ENCODE measurements at places on chromosomes 2 and 18. TPM values are rescaled to one million over a fixed set of nuclear protein-coding genes. Genes with fewer than 3 reads are reported as not detected.
A peak's percentile ranks its signal among the peaks of the same experiment; 100 is the strongest.

Gene KCNJ13
- total RNA-seq, result not detected

DNA sequence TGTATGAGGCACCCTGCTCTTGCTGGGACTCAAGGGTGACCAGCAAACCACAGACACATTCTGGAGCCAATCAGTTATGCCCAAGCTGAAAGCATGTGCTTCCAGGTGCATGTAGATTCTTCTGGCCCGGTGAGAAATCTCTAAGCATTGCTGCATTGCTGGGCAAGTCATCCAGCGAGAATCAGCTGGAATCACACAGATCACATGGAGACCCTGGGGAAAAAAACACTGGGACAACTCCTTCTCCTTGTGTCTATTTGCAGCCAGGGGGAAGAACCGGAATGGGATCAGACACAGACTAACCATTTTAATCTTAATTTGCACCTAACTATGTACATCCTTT lies 119.7 kb upstream of the KLF7 start:
- no peaks in the 10 kb centered on the region for H3K27me3 ChIP-seq
- no peak overlapping the region for H3K27ac ChIP-seq
- H3K36me3 ChIP-seq, result no peaks in the 10 kb centered on the region

GRCh38 chr2:36485521-36485920 lies 112.4 kb downstream of the FEZ2 start:
- H3K4me1 ChIP-seq, result peaks cover 95% of the 10 kb centered on the region
- DNase-seq, result peak; percentile 92
- peak overlapping the region; percentile 97 for H3K27ac ChIP-seq
- H3K4me3 ChIP-seq, result no peak overlapping the region
- H3K36me3 ChIP-seq, result peaks cover 64% of the 10 kb centered on the region

DNA sequence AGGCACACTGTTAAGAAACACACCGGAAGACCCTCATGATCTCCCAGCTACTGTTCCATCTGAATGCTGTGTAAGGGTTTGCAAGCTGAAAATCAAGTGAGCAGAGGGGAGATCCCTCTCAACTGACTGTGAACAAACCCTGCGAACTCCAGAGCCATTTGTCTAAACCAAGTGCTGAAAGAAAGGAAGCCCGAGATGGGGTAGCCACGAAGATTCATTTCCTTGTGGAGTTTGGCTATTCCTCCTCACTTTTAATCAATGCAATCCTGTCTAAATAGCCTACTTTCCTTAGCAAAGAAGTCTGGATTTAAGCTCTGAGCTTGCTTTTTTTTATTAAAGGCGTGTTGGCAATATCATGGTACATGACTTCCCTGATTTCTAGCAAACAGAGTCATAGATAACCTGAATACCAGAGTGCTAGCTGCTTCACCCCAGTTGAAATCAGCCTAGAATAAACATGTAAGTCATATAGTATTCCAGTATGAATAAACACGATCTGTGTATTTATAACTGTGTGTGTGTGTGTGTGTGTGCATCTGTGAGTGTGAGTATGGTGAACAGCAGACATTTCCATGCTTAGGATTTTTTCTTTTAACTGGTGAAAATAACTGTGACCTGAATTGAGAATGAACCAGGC lies 365.2 kb downstream of the ZNF521 start:
- no peak overlapping the region for H3K27ac ChIP-seq
- H3K36me3 ChIP-seq, result no peaks in the 10 kb centered on the region
- no peaks in the 10 kb centered on the region for H3K27me3 ChIP-seq
- H3K4me1 ChIP-seq, result no peaks in the 10 kb centered on the region
- no peak for DNase-seq

Data from SJSA1 (cell line).